ENCODE measurements at places on chromosomes 5 and 9. TPM values are rescaled to one million over a fixed set of nuclear protein-coding genes. Genes with fewer than 3 reads are reported as not detected.

The ARHGEF39 gene
- total RNA-seq, result 0.86 TPM

DNA sequence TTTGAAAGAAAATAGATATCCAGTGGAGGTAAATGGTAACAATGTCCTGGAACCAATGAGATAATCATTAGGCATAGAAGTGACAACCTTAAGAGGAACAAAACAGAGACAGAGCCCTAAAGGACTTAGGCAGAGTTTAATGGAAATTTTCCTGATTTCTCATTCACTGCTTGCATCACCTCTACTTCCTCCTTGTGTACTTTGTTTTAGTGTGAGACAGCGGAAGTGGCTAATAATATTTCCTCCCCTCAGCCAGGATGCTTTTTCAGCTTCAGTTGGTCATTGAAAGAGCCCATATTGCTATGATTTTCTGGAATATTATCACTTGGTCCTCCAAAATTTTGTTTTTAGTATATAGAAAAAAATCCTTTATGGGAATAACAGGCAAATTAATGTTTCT is 153.4 kb upstream of the MPDZ start:
- DNase-seq, result peak; percentile 17

GRCh38 chr5:103259705-103260355 is 1.3 kb downstream of the MACIR start:
- DNase-seq, result no peak

DNA sequence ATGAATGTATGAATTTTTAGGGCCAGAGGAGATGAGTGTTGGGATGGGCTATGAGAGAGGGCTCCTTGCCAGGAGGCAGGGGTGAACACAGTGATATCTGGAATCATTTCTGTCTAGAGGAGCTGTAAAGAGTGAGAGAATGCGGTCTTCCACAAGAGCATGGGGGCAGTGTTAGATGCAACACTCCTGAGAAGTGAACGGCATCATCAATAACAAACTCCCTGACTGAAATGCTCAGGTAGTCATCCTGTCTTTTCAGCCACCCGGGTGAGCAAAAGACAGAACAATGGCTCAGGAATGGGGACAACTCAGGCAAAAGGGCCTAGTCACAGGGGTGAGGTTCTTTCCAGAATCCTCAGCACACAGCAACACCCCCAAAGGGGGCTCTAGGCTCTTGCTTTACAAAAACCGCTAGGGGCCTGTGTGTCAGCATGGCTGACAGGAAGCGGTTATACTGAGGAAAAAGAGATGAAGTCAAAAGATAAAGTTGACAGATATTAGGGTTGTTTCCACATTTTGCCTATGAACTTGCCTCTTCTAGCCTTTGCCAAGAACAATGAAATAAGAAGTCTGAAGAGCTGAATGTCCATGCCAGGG is 104.6 kb upstream of the LRRTM2 start:
- no peak for DNase-seq

DNA sequence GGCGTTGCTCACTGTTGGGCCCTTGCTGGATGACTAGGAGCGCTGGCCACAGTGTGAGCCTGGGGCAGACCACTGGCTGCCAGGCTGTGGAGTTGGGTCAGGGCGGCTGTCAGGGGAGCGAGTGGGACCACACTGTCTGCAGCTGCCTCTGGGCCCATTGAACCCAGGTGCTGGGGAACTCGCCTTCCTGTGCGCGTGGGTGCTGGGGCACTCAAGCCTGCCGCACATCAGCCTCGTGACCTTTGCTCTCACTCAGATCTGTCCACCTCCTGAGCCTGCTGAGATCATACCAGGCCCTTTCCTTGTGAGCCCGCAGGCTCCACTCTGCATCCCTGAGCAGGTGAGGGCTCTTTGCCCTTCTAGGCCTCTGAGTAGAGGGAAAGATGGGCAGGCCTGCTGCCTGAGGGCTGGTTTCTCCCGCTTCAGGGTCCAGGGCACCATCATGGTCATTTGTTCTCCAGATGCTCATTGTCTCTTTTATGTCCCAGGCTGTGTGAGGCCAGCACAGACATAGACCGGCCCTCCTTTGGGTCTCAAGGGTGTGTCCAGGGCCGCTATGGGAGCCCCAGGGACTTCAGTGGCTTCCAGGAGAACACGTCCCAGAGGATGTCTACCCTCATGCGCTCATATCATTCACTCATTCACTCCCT is 26.5 kb downstream of the WNK2 start:
- DNase-seq, result no peak

All from pulmonary artery endothelial cell (primary cell).